CD4-positive, alpha-beta T cell (primary cell): ENCODE measurements at places on chromosomes 11 and 22. TPM values are rescaled to one million over a fixed set of nuclear protein-coding genes. Genes with fewer than 3 reads are reported as not detected.

Gene TSGA10IP
- total RNA-seq, result not detected

- no peaks in the 10 kb centered on the region for H3K36me3 ChIP-seq
- no peak for DNase-seq
- H3K27ac ChIP-seq, result no peak overlapping the region
- no peaks in the 10 kb centered on the region for H3K4me1 ChIP-seq
- H3K4me3 ChIP-seq, result no peak overlapping the region
- H3K27me3 ChIP-seq, result peaks cover 6% of the 10 kb centered on the region
Measured at GRCh38 chr11:17550450-17551346, 3.6 kb downstream of the OTOG start.

Gene LINC01488
- total RNA-seq, result not detected

GRCh38 chr11:1639666-1640065 is 10.1 kb downstream of the KRTAP5-5 start:
- no peak overlapping the region for H3K27ac ChIP-seq
- H3K4me1 ChIP-seq, result peaks cover 6% of the 10 kb centered on the region
- H3K27me3 ChIP-seq, result no peaks in the 10 kb centered on the region
- H3K36me3 ChIP-seq, result no peaks in the 10 kb centered on the region
- no peak overlapping the region for H3K4me3 ChIP-seq

GRCh38 chr22:19068784-19069271 is 53.4 kb downstream of the DGCR2 start:
- no peak overlapping the region for H3K4me3 ChIP-seq
- no peaks in the 10 kb centered on the region for H3K4me1 ChIP-seq
- H3K27me3 ChIP-seq, result no peaks in the 10 kb centered on the region
- H3K27ac ChIP-seq, result no peak overlapping the region

DNA sequence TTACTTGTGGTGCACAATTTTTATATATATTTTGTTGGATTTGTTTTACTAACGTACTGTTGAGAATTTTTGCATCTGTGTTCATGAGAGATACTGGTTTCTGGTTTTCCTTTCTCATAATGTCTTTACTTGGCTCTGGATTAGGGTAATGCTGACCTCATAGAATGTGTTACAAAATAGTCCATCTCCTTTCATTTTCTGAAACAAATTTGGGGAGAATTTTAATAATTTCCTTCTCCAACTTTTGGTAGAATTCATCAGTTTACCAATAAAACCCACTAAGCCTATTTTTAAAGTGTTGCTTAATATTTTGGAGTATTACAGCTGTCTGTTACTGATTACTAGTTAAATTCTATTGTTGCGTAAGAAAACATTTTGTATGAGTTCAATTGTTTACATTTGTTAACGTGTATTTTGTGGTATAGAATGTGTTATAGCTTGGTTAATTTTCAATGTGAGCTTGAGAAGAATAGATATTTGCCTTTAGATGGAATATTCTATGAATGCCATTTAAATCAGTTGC is 11.5 kb downstream of the TRIM22 start:
- H3K27me3 ChIP-seq, result no peaks in the 10 kb centered on the region
- no peak overlapping the region for H3K27ac ChIP-seq
- H3K4me3 ChIP-seq, result no peak overlapping the region
- peaks cover 9% of the 10 kb centered on the region for H3K4me1 ChIP-seq

- no peaks in the 10 kb centered on the region for H3K27me3 ChIP-seq
- no peak overlapping the region for H3K27ac ChIP-seq
Measured at GRCh38 chr22:29146771-29147170, 58.9 kb upstream of the EMID1 start.

Gene KRTAP5-9
- not detected for total RNA-seq

- peaks cover 72% of the 10 kb centered on the region for H3K36me3 ChIP-seq
- peak; percentile 91 for DNase-seq
- no peak overlapping the region for H3K27ac ChIP-seq
- H3K4me3 ChIP-seq, result no peak overlapping the region
- H3K4me1 ChIP-seq, result peaks cover 65% of the 10 kb centered on the region
- no peaks in the 10 kb centered on the region for H3K27me3 ChIP-seq
Measured at GRCh38 chr22:37643225-37643847, 3.9 kb downstream of the SH3BP1 start.

DNA sequence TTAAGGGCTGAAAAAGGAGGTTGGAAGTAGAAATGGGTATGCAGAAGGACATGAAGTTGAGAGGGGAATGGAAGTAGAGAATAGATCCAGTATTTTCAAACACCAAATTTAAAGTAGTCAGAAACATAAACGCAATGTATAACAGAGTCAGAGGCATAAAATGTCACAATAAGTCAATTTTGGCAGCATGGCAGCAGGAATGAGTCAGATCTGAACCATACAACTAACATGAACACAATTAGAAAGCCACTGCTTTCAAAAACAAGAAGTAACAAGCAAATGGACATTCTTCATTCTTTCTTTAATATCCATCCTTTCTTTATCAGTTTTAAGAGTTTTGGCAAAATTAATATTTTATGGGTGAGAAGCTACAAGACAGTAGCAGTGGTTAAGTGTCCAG is 2.5 kb downstream of the CHORDC1 start:
- no peak overlapping the region for H3K27ac ChIP-seq
- H3K27me3 ChIP-seq, result no peaks in the 10 kb centered on the region
- H3K4me1 ChIP-seq, result peaks cover 23% of the 10 kb centered on the region
- no peak for DNase-seq
- no peak overlapping the region for H3K4me3 ChIP-seq
- peaks cover 17% of the 10 kb centered on the region for H3K36me3 ChIP-seq

GRCh38 chr11:121318848-121319834 is 26.6 kb downstream of the SC5D start:
- no peak overlapping the region for H3K4me3 ChIP-seq
- peaks cover 6% of the 10 kb centered on the region for H3K4me1 ChIP-seq
- no peaks in the 10 kb centered on the region for H3K36me3 ChIP-seq
- DNase-seq, result no peak
- no peak overlapping the region for H3K27ac ChIP-seq

DNA sequence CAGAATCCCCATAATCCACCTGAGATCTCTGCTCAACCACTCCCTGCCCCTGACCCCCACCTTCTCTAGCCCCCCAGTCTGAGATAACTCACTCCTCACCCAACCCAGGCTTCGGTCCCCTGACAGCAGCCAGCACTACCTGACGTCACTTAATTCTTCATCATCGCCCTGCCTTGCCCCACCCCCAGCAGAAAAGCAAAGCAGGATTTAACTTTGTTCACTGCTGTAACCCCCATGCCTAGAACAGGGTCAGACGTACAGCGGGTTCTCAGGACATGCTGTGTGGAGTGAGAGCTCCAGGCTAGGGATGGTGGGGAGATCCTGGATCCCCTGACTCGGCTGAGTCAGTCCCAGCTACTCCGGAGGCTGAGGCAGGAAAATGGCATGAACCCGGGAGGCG is 45.8 kb downstream of the ELFN2 start:
- H3K36me3 ChIP-seq, result no peaks in the 10 kb centered on the region
- H3K27me3 ChIP-seq, result peaks cover 6% of the 10 kb centered on the region
- no peaks in the 10 kb centered on the region for H3K4me1 ChIP-seq
- DNase-seq, result no peak
- no peak overlapping the region for H3K4me3 ChIP-seq

GRCh38 chr22:39556970-39557841 is 13.3 kb upstream of the CACNA1I start:
- DNase-seq, result peak; percentile 51
- no peak overlapping the region for H3K4me3 ChIP-seq
- peaks cover 15% of the 10 kb centered on the region for H3K4me1 ChIP-seq
- H3K36me3 ChIP-seq, result no peaks in the 10 kb centered on the region

- DNase-seq, result no peak
- H3K36me3 ChIP-seq, result no peaks in the 10 kb centered on the region
- H3K27ac ChIP-seq, result no peak overlapping the region
- H3K4me3 ChIP-seq, result no peak overlapping the region
Measured at GRCh38 chr22:36833073-36833472, 16.2 kb upstream of the PVALB start.

- H3K27me3 ChIP-seq, result no peaks in the 10 kb centered on the region
- no peak for DNase-seq
- peaks cover 11% of the 10 kb centered on the region for H3K36me3 ChIP-seq
- H3K4me3 ChIP-seq, result no peak overlapping the region
Measured at GRCh38 chr11:65043881-65044501, 3.0 kb downstream of the SAC3D1 start.

Gene IL10RA
- 203 TPM for total RNA-seq

- H3K4me1 ChIP-seq, result peaks cover 14% of the 10 kb centered on the region
- no peak overlapping the region for H3K4me3 ChIP-seq
- H3K36me3 ChIP-seq, result no peaks in the 10 kb centered on the region
- no peak overlapping the region for H3K27ac ChIP-seq
- DNase-seq, result no peak
- no peaks in the 10 kb centered on the region for H3K27me3 ChIP-seq
Measured at GRCh38 chr11:64656862-64657261, 65.8 kb downstream of the SLC22A12 start.

Gene VPREB1
- total RNA-seq, result not detected

GRCh38 chr11:8229299-8230177 is 34.1 kb downstream of the LMO1 start:
- no peak overlapping the region for H3K27ac ChIP-seq
- no peak overlapping the region for H3K4me3 ChIP-seq
- DNase-seq, result no peak
- no peaks in the 10 kb centered on the region for H3K36me3 ChIP-seq
- H3K27me3 ChIP-seq, result no peaks in the 10 kb centered on the region

DNA sequence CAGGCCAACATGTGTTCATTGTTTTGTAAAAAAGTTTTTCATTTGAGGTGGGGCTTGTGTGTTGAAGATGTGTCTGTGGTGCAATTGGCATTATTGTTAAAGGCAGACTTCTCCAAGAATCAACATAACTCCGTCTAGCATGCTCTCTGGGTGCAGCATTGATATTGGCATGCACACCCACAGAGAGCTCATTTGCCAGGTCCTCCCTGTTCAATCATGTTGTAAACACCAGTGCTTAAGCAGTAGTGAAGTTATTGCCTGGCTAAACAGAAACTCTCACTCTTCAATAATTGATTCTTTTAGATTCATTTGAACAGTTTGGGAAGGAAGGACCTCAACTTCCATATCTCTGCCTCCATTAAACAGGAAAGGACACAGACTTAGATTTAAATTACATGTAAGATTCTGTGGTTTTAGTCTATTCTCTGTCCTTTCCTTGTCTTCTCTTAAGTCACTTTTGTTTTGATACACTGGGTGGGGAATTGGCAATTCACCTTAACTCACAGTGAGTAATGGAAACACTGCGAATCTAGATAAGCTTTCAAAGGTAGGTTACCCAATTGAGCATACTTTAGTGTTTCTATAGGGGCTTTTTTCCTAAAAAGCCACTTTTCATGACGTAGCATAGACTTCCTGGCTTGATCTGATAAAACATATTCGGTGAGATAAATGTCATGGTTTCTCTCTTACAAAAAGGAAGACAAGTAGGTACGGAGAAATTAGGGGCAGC is 30.8 kb upstream of the EXPH5 start:
- H3K36me3 ChIP-seq, result no peaks in the 10 kb centered on the region
- H3K27ac ChIP-seq, result no peak overlapping the region
- H3K27me3 ChIP-seq, result peaks cover 2% of the 10 kb centered on the region

Gene GGTLC3
- 0.58 TPM for total RNA-seq

DNA sequence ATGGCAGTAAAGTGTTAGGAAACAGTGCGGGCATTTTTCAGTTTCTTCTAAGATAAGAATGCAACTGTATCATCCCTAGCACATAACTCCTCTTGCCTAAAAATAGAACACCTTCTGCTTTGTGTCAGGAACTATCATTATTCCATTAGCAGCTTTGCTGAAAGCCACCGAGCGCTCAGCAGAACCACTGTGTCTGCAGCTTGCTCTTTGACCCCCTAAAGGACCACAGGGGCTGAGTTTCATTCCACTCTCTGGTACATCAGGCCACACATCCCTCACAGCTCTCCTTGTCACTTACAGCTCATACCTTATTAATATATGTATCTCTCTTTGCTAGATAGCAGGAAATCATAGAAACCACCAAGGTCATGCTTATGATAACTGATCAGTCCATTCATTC is 360.2 kb downstream of the KCNA4 start:
- H3K27ac ChIP-seq, result no peak overlapping the region
- no peak overlapping the region for H3K4me3 ChIP-seq
- no peak for DNase-seq
- H3K36me3 ChIP-seq, result no peaks in the 10 kb centered on the region
- H3K4me1 ChIP-seq, result no peaks in the 10 kb centered on the region

DNA sequence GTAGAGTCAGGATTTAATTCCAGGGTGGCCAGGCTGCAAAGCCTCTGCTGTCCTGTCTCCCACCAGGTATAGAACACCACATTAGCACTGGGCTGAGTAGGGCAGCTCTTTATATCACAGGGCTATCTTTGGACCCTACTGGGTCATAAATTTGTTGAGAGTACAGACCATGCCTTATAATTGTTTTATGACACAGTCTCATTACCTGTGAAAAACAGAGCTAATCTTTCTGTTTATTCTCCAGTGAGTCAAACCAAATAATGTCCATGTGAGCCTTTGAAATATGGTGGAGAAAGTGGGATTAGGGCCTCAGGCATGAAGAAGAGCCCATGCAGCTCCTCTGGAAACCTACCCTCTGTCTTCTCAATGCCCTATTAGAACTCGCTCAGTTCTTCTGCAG is 49.6 kb upstream of the KIRREL3 start:
- no peaks in the 10 kb centered on the region for H3K27me3 ChIP-seq
- DNase-seq, result no peak
- no peak overlapping the region for H3K4me3 ChIP-seq
- H3K36me3 ChIP-seq, result no peaks in the 10 kb centered on the region
- no peaks in the 10 kb centered on the region for H3K4me1 ChIP-seq
- H3K27ac ChIP-seq, result no peak overlapping the region

- no peak overlapping the region for H3K27ac ChIP-seq
- no peak overlapping the region for H3K4me3 ChIP-seq
- peaks cover 21% of the 10 kb centered on the region for H3K36me3 ChIP-seq
- no peaks in the 10 kb centered on the region for H3K4me1 ChIP-seq
- DNase-seq, result no peak
- H3K27me3 ChIP-seq, result no peaks in the 10 kb centered on the region
Measured at GRCh38 chr11:72292106-72292785, 48.3 kb upstream of the PHOX2A start.

Gene SULT4A1
- total RNA-seq, result not detected
